ENCODE measurements at places on chromosomes 3 and 15.

DNA sequence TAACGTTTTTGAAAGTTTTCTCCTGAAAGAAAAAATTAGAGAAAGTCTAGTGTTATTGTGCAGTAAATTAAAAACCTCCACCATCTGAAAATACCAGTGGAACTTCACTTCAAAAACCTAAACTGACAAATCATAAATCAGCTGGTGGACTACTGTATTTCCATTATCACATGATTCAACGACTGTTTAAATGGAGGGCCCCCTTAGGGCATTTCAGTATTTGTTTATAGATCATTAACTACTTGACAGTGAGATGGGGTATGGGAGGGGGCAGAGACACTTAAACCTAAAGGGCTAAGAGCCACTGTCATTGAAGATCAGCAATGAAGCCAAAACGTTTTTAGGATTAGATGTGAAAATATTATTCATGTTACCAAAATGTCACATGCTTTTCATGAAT, 8.8 kb upstream of the C15orf61 start:
- DNase-seq, result no peak

GRCh38 chr15:76913737-76914136, 8.6 kb upstream of the SCAPER start:
- DNase-seq, result no peak

- DNase-seq, result no peak
Observed at GRCh38 chr15:43901495-43901894, 74.7 kb downstream of the WDR76 start.

- no peak for DNase-seq
Observed at GRCh38 chr3:192880313-192880712, 37.3 kb downstream of the MB21D2 start.

GRCh38 chr3:5305684-5305989, 118.1 kb downstream of the EDEM1 start:
- no peak for DNase-seq

GRCh38 chr3:23713641-23714040, 92.1 kb upstream of the UBE2E1 start:
- no peak for DNase-seq

GRCh38 chr15:69422336-69422895, 8.3 kb downstream of the KIF23 start:
- DNase-seq, result no peak

DNA sequence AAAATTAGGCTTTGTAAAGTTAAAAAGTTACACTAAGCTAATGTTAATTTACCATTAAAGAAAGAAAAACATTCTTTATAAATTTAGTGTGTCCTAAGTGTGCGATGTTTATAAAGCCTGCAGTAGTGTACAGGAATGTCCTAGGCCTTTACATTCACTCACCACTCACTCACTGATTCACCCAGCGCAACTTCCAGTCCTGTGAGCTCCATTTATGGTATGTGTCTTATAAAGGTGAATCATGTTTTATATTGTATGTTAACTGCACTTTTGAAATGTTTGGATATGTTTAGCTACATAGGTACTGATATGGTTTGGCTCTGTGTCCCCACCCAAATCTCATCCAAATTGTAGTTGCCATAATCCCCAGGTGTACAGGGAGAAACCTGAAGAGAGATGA, 549.7 kb upstream of the EPHA6 start:
- no peak for DNase-seq

- DNase-seq, result no peak
Observed at GRCh38 chr15:34993877-34994276, 5.8 kb upstream of the ZNF770 start.

DNA sequence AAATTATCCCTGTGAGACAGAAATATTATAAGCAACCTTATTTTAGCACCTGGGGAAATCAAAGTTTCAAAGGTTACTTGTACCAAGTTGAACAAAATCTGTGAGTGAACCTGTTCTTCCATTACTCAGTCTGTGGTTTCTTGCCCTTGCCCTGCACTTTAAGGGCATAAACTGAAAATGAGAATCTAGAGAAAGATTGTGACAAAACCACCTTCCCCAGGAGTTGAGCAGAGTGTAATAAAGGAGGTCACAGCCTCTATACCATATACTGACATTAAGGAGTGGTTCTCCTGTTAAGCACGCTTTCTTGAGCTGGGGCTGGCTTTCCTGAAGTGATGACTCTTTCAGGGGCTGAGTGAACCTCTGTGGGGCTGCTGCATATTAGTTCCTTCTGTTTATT, 143.4 kb downstream of the PDCD6IP start:
- DNase-seq, result no peak

DNA sequence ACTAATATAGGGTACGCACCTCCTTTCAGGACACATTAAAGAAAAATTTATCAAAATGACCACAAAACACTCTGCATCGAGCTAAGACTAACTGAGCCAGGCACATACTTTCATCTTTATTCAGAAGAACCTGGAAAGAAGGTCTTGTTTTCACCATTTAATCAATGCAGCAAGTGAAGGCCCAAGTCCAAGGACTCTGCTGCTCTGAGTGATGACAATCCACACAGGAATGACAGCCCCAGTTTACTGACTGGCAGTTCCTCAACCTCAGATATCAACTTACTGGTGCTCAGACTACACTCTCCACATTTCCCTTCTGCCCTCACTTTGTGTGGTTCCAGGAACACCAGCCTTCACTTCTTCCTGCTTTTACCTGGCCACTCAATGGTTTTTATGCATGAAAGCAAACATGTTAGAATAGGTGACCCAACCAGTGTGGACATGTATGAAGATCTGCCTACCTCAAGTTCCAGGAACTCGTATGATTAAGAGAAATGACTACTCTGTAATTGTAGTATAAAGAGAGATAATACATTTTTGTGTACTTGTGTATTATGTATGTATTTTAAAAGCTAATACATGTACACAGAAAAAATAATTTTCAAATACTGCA, 29.1 kb upstream of the RASA2 start:
- no peak for DNase-seq

DNA sequence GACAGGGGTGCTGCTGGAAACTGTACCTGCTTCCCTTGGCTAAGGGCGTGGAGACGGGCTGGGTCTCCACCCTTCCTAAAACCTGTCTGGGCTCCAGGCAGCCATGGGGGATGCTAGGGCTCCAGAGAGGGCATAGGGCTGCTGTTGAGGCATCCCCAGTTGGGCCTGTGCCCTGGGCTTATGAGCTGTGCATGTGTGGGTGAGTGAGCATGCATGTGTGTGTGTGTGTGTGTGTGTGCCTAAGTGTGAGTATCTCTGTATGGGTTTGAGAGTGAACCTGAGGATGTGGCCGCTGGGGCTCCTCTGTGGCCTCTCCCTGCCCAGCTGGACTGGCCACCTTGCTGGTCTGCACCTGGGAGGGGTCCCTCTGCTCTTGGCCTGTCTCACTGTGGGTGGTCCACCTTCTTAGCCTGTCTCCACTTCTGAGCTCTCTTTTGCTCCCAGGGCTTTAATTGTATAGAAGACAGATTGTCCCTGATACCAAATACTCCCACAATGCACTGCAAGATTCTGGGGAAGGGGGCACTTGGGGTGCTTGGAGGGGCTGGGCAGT, 11.9 kb upstream of the TMEM115 start:
- no peak for DNase-seq

- no peak for DNase-seq
Observed at GRCh38 chr3:180630371-180630770, 28.4 kb downstream of the TTC14 start.

GRCh38 chr3:102722317-102722716, 287.5 kb downstream of the ZPLD1 start:
- no peak for DNase-seq

DNA sequence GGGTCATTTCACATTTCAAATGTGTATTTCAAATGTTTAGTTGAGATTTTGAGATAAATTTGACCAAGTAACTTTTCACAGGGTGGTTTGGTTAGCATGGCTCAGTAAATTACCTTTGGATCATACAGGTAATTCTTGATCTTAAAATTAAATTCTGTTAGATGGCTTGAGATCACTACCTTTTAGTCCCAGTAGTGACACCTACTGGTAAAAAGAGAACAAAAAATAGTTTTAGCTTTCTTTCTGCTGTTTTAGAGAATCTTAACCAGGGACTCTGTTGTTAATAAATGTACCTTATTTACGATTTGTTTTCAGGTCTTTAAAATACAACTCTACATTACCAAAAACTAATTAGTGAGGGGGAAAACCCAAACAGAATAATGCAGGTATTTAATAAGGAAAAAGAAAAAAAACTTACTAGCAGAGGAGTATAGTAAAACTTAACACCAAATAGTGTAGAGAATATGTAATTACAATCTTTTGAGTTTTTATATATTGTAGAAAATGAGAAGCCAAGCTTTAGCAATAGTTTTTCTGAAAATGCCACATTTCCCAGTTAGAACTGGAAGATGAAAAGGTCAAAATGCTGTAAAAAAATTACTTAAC, 620.3 kb upstream of the AGTR1 start:
- no peak for DNase-seq

- no peak for DNase-seq
Observed at GRCh38 chr3:141915766-141916165, 39.3 kb downstream of the ATP1B3 start.

DNA sequence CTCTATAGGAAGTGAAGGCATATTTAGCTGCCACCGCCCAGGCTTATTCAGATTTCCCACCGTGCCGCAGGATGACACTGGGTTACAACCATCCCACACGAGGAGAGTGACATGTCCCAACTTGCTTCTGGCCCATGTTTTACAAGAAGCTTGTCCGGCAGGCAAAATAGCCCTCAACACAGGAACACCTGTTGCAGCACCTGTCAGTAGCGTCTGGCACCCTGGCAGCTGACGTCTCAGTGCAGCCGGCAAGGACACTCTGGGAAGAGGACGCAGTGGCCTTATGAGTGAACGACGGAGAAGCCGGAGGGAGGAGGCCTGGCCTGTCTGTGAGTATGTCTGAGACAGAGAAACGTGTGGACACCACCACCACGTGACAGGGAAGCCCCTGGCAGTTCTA, 32.1 kb downstream of the FAM174B start:
- no peak for DNase-seq

DNA sequence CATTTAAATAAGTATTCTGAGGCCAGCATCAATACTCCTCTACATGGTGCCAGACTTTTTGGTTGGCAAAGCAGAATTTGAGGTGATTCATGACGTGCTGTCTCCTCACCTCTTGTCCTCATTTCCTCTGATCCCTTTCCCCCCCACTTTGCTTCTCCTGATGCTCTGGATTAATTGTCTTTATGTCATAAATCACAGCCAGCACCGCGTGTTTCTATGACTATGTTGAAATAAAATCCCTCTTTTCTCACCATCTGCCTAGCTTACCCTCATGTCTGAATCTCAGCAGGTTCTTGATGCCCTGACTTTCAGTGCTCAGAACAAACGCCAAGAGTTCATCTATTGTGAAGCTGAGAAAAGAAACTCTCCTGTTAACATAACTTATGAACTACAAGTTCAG, 19.7 kb upstream of the PTPRG start:
- DNase-seq, result no peak

GRCh38 chr15:83657549-83657948, 3.6 kb downstream of the ADAMTSL3 start:
- DNase-seq, result no peak

DNA sequence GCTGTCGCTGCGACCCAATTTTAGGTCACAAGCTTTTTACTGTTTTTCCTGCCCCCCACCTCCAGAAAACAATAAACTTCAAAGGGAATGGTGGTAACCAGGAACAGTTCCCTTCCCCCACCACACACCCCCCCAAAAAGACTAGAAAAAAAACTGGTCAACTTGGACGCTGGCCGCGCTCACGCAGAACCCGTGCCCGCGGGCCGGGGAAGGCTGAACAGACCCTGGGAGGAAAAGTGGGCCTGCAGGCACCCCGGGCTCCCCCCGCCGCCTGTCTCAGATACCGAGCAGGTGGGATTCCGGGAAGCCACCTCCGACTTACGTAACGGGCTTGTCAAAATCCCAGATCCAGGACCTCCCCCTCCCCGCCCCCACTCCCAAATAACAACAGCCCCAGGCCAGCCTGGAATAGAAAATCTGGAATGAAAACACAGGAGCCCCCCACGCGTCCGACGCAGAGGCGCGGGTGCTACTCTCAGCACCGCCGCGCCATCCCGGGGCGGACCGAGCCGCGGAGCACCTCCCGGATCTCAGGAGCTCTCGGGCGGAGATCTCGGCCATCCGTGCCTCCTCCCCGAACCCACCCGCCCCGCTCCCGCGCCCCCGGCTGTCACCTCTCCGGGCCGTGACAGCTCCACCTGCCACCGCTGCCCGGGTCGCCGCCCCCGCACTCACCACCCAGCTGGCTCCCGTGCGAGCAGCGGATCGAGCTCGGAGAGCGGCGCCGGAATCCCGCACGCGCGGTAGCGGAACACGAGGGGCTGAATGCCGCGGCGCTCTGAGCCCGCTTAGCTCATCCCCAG, 557 bp downstream of the DENND4A start:
- no peak for DNase-seq

- no peak for DNase-seq
Observed at GRCh38 chr15:54836052-54836795, 360.5 kb downstream of the RSL24D1 start.

DNA sequence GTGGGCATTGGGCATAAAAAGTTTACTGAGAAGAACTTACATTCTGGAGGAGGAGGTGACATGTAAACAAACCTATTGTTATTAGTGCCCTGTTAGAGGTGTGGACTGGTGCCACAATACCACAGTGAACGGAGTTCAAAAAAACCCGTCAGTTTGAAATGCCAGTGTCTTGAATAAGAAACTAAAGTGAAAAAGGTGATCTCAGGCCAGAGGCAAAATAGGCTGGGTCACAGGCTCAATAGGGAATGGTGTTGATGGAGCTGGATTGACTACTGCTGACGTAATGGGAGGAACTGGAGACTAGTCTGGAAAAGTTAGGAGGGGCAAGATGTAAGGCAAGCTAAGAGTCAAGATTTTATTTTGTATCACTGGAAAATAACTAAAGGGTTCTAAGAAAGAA, 1.6 kb upstream of the DCBLD2 start:
- no peak for DNase-seq

GRCh38 chr3:195704433-195704999, 16.3 kb upstream of the MUC20 start:
- DNase-seq, result no peak

GRCh38 chr3:150497956-150498355, 48.3 kb downstream of the SERP1 start:
- DNase-seq, result no peak

DNA sequence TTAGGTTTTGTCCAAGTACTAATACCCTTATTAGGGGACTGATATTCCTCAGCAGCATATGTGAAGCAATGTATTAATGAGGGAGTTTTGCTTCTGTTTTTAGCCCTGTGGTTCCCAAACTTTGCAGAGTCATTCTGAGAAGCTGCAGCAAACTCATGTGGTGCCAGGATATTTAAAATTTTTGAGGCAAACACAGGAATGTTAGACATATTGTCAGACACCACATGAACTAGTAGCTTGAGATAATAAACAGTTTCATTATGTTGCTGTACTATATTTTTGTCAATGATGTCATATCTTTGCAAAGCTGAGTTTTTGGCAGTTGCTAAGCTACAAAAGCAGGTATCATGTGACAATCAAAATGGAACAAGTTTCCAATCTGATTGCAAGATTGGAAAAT, 36.6 kb downstream of the ATP6V1A start:
- DNase-seq, result no peak

DNA sequence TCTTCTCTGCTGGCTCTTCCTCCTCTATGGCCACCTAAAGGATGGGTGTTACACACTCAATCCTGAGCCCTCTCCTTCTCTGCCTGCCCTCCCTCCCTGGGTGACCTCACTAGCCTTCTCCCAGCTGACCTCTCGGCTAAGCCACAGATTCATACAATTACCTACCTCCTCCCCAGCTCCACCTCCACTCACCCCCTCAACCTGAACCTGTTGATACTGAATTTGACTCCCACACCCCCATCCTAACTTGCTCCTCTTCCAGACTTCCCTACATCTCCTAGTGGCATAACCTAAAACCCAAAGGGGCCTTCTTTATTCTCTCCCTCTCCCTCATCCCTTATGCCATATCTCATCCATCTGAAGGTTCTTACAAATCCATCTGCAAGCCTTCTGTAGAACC, 17.1 kb downstream of the HOMER2 start:
- no peak for DNase-seq

Measured in CD4-positive, alpha-beta T cell (primary cell).